ENCODE measurements at places on chromosomes 5 and 9.

DNA sequence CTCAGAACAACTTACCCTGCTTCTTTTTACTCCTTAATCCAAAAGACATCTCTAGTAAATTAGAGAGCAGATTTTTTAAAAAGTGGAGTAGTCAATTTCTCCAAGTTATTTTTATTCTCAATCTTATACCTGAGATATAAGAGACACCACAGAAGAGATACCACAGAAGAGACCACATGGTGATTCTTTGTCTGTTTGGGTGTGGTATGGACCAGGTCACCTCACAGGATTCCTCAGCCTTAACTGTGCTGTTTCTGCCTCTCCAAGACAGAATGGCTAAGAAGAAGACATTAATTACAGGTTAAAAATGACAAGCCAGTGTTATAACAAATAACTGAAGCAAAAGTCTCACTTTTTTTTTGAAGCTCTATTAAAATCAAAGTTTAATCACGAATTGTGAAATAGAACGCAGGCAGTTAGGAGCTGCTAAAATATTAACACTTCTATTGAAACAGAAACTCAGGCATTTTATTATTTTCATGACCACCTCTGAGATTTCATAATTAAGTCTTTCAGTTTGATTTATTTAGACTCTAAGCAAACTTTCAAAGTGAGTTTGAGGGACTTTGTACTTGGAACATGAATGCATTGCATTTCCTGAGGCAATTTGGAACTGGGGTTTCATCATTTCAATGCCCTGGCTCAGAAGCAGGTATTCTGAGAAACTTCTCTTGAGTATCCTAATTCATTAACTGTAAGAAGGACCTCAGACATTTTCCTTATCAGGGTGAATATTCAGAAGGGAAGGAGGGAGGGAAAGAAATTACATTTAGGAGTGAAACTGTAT lies 280.7 kb downstream of the KCTD16 start:
- no peak for DNase-seq

DNA sequence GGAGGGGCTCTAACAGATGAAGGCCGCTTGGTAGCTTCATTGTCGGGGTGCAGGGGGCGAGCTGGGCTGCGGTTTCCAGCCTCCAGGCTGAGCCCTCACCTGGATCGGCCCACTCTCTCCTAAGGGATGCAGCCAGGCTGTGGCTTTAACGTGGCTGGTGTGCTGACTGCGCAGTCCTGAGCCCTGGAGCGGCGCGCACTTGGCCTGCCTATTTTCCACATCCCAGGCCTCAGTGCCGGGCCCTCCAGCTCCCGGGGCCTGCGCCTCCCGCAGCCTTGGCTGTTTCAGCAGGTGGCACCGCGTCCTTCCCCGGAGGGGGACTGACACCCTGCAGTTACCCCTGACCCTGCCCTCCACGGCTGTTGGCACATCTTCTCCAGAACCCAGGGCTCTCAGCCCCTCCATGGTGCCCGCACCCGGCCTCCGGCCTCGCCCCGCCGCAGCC lies 1.4 kb downstream of the RNU6ATAC start:
- no peak for DNase-seq

DNA sequence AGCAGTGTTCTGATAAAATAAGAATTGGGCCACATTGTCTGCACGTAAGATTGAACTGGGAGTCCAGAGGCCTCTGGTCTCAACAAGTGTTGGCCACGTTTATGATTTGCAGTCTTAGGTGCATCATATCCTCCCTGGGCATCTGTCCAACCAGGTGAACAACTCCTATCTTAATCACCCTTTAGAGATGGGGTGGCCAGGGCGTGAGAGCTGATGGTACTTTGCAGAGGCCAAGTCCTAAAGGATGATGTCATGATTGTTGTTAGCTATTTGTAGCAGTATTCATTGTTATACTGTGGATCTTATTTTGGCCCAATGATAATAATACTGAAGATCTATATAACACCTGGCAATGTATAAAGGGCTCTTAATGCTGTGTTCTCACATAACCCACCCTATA lies 73.2 kb upstream of the RARS1 start:
- DNase-seq = no peak

DNA sequence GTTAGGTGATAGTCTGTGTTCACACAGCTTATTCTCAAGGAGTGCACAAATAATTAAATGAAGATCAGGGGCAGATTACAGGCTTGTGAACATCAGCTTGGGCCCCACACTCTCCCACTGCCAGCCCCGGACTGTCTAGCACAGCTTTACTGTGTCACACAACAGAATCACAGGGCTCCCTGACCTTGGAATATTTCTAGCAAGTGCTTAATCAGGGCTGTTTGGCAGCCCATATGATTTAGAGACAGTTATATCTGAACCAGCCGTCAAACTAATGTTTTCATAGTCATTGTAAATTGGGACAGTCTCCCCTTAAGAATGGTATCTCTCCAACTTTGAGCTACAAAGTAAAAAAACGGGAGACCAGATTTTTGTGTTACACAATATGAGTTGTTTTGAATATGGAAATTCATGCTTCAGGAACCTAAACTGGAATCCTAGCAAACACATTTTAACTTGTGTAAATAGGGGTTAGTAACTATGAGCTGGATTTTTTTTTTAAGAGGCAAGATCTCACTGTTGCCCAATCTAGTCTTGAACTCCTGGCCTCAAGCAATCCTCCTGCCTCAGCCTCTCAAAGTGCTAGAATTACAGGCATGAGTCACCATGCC lies 517.6 kb downstream of the BNC2 start:
- no peak for DNase-seq

- DNase-seq = no peak
Observed at GRCh38 chr5:109533751-109534272, 124.0 kb upstream of the PJA2 start.

DNA sequence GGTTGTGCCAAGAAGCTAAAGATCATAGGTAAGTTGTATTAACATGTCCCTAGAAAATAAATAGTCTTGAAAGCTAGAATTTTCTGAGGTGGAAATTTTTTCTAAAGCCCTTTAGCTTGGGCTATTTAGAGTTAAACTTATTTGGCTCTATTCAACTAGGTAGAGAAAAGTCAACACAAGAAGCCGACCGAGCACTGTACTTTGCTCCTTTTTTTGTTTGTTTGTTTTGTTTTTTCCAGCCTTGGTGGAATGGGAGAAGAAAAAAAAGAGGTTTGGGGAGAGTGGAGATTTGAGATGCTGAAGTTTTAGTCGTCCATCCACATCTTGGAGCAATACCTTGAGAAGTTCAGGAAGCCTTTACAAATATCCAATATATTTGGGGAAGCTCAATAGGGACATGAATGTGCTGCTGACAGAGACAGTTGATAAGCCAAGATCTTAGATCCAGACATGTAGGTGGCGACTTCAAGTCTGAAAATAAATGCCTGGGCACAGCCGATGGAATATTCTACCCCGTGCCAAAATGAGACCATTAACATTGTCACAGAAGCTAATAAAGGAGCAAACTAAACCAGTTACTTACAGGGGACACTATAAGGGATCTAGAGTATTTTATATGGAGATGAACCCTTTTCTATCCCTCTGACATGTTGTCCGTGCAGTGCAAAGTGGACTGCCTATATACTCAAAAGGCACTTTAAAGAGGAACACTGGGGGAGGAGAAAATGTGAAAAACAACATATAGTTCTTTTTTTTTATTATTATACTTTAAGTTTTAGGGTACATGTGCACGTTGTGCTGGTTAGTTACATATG lies 466.1 kb downstream of the PTPRD start:
- no peak for DNase-seq

DNA sequence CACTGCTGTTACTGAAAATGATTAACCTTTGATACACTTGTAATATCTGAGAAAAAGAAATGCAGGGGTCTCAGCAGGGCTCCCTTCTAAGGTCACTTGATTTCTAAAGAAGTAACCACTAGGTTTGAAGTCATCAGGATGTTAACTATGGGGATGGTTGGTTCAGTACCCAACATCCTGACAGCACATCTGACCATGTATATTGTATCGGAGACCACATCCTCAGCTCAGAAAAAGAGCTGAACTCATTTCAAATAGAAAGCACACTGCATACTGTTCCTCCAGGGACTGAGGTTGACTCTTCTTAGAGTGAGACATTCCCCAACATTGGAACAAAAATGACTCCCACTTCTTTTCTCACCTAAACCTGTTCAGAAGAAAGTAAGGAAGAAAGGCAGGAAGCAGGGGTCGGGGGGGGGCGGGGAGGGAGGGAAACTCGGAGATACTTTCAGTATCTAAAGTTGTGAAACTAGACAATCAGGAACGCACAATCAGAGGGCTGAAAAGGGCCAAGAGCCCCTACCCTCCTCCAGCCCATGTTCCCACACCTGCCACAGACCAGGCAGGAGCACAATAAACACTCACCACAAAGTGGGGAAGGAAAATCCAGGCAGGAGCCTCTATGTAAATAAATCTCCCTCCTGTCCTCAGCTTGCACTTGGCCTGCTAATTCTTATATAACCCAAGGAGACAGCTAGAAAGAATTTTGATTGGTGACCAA lies 730 bp upstream of the GZMA start:
- DNase-seq = peak; percentile 55

- DNase-seq = no peak
Observed at GRCh38 chr5:9932770-9933169, 302.6 kb upstream of the TAS2R1 start.

DNA sequence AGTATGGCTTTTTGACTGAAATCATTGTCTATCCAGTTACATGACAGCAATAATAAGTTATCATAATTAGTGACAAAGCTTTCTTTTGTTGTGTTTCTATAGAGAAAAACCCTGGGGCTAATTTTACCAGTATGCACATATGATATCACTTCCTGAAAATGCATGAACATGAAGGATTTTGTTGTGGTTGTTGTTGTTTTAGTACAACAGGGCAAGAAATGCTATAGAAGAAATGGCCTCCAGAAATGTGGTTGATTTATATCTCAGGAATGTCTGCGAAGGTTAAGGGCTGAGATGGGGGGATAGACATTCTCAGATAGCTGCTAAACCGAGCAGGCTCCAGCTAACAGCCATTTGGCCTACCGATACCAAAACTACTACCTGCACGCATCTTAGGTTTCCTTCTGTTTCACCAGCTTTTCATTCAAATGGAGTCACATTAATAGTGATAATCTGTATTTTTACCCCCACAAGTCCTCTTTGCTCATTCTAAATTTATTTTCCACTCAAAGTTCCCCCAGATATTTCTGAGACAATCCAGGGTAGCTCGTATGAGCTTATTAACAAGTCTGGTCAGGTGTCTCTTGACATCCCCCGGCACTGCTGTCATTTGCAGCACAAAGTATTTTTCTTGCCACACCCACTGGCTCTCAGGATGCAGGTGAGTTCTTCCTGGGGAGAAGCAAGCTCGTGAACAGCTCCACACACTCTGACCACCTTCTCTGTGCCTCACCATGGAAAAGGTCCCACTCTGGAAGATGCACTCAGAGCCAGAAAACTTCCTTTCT lies 232.4 kb upstream of the GAS1 start:
- no peak for DNase-seq

DNA sequence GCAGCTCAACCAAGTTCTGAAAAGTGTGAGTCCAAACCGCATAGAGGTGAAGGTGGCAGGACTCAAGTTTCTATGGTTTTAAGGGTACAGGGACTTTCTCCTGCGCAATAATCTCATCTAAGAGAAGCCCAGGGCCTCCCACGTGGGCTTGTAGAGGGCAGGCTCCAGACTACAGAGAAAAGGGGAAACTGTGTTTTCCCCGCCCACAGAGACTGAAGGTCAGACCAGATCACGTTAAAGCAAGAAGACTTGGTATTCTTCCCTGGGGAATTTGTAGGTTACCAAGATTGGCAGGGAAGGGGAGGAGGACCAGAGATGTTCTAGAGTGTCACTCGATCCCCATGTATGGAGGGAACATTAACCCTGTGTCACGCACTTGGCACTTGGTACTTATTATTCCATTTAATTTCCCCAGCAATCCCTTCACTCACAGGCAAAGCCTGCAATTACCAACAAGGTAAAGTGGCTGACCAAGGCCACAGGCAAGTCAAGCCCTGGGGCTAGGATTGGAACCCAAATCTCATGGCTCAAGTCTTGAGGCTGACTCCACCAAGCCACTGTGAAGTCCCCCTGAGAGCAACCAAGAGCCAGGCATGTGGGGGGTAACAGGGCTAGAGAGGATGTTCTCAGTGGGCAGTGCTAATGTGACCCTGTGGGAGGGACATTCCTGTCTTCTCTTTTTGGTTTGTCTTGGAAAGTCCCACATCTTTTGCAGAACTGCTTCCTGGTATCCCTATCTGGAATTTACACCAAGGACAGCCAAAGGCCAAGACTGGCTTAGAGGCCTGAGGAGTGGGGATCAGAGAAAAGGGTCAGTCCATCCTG lies 18.3 kb upstream of the NEK6 start:
- DNase-seq = no peak

DNA sequence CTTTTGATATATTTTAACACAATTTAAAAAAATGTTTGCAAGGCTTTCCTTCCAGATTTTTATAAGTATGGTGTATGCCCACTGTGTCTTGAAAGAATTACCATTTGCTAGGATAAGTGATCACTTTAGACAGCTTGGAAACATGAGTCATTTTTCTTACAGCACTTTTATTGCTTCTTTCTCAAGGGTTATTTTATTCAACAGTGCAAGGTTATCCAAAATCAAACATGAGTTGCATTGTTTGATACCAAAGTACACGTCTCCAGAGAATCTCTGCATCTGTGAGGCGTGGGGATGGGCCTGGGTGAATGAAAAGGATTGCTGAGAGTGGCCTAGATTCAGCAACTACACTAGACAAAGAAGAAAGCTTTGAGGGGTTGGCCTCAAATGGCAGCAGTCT lies 329.6 kb downstream of the ADAMTS6 start:
- no peak for DNase-seq

DNA sequence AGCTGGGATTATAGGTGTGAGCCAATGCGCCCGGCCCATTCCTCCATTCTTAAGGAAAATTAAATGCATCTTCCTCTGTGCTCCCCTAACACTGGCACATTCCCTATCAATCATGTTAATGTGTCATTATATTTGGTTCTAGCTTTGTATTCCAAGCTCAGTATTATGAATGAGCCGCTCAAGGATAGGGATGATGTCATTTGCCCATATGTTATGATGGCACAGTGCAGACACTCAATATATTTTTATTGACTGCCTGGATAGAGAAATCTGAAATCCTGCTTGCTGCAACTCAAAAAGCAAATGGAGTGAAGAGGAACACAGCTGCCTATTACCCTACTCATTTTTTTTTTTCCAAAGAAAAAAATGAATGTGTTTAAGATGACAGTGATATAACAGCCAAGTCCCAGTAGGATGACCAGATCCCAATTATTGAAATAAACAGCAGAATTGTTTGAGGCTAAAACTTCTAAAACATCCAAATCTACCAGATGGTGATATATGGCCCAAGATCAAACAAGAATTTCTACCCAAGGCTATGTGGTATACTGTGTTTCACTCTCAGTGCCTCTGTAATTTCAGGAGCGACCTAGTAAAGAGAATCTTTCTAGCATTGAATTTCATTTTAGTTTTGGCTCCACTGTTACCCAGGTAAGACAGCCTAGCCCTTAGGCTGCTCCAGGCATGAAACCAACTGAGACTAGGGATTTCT lies 16.3 kb downstream of the SUSD1 start:
- DNase-seq = no peak

- DNase-seq = no peak
Observed at GRCh38 chr9:32004431-32005076, 379.9 kb upstream of the ACO1 start.

- no peak for DNase-seq
Observed at GRCh38 chr9:134365791-134366222, 39.6 kb downstream of the RXRA start.

All from CD4-positive, alpha-beta T cell treated with Interleukin-4 for 1 hour (primary cell).